A549 treated with Hydrocortisone at 1 μM for 4 hours (cell line): ENCODE measurements at places on chromosomes 5 and 9. TPM values are rescaled to one million over a fixed set of nuclear protein-coding genes. Genes with fewer than 3 reads are reported as not detected.

STPG3 gene
- total RNA-seq = not detected in 5 replicates

CA9 gene
- total RNA-seq = 4.3 to 7.6 TPM (median 7.1 TPM) in 5 replicates

RELL2 gene
- total RNA-seq = 3.7 to 5.0 TPM (median 4.3 TPM) in 5 replicates

NSA2 gene
- 114 to 145 TPM (median 128 TPM) in 5 replicates for total RNA-seq

PPP1R26 gene
- 15.2 to 20.2 TPM (median 18.8 TPM) in 5 replicates for total RNA-seq

ENC1 gene
- 4.0 to 5.1 TPM (median 4.3 TPM) in 5 replicates for total RNA-seq

AGXT2 gene
- not detected in 5 replicates for total RNA-seq

EQTN gene
- total RNA-seq = not detected in 5 replicates

TEX48 gene
- total RNA-seq = not detected in 5 replicates

PCDHB16 gene
- 0.05 to 0.08 TPM (median 0.05 TPM) in 4 of 5 replicates, not detected in the other for total RNA-seq

TMEM161B gene
- 6.3 to 10.9 TPM (median 8.0 TPM) in 5 replicates for total RNA-seq

HAPLN1 gene
- total RNA-seq = not detected in 5 replicates
